ENCODE measurements at places on chromosomes 6 and 20.

DNA sequence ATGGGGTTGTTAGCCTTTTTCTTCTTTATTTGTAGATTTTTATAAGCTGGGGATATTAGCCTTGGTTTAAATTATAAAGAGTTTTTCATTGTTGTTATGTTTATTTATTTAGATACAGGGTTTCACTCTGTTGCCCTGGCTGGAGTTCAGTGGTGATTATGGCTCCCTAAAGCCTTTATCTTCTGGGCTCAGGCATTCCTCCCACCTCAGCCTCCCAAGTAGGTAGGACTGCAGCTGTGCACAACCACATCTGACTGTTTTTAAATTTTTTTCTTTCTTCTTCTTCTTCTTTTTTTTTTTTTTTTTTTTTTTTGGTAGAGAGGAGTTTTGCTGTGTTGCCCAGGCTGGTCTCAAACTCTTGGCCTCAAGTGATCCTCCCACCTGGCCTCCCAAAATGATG is 80.9 kb downstream of the UBE3D start:
- H3K27ac ChIP-seq, result no peak overlapping the region
- no peak overlapping the region for H3K4me3 ChIP-seq
- no peaks in the 10 kb centered on the region for H3K36me3 ChIP-seq

DNA sequence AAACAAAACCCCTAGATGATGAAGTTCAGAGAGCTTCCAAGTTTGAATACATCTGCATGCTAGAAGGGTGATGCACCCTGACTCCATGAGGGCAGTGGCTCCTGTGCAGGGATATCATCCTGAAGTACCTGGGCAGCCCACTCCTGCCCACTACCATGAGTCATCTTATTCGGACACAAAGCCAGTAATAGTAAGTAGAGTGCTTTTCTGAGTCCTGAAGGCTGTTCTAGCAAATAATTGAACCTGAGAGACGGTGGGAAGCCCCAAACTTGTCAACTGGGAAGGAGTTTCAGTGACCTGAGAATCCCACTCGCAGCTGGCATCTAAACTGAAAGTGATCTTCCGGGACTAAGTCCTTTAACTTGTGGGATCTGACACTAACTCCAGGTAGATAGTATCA is 152.9 kb upstream of the COL21A1 start:
- no peak overlapping the region for H3K4me3 ChIP-seq
- no peaks in the 10 kb centered on the region for H3K36me3 ChIP-seq
- DNase-seq, result no peak
- H3K27me3 ChIP-seq, result no peaks in the 10 kb centered on the region
- no peak overlapping the region for H3K27ac ChIP-seq
- peaks cover 7% of the 10 kb centered on the region for H3K4me1 ChIP-seq

GRCh38 chr20:43431134-43431519 is 26.6 kb upstream of the SRSF6 start:
- H3K4me3 ChIP-seq, result no peak overlapping the region
- DNase-seq, result no peak
- no peaks in the 10 kb centered on the region for H3K4me1 ChIP-seq
- no peaks in the 10 kb centered on the region for H3K36me3 ChIP-seq

- no peaks in the 10 kb centered on the region for H3K4me1 ChIP-seq
- no peak overlapping the region for H3K4me3 ChIP-seq
- H3K36me3 ChIP-seq, result no peaks in the 10 kb centered on the region
- no peaks in the 10 kb centered on the region for H3K27me3 ChIP-seq
These were observed 26.9 kb upstream of the PPP1R3G start for GRCh38 chr6:5058254-5058653.

- H3K27me3 ChIP-seq, result no peaks in the 10 kb centered on the region
- no peak overlapping the region for H3K4me3 ChIP-seq
- no peak for DNase-seq
- H3K36me3 ChIP-seq, result no peaks in the 10 kb centered on the region
- no peak overlapping the region for H3K27ac ChIP-seq
- H3K4me1 ChIP-seq, result no peaks in the 10 kb centered on the region
These were observed 118.4 kb downstream of the FARS2 start for GRCh38 chr6:5379647-5380242.

Data from lung (tissue), 17 donors.